Fibroblast of pulmonary artery (primary cell): ENCODE measurements at places on chromosomes 11 and 22.

GRCh38 chr11:26473216-26474194 is 98.6 kb downstream of the MUC15 start:
- no peak for DNase-seq

GRCh38 chr11:132358573-132358953 is 988.1 kb downstream of the NTM start:
- DNase-seq: no peak

GRCh38 chr11:44418456-44418830 is 108.5 kb upstream of the ALX4 start:
- no peak for DNase-seq

DNA sequence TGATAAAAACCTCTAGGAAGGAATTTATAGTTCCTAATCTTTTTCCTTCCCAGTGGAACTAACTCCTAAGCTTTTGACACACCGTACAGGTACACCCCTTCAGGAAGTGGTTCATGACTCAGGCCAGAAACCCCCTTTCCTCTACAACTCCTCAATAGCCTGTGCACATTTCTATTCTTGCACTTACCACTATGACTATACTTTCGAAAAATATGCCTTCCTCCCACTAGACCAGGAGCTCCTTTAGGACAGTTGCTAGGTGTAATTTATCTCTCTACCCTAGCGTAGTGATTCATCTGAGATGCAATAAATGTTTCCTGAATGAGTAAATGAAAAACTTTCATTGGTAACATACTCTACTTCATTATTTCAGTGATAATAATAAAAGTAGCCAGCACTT is 14.5 kb downstream of the MAP6 start:
- peak; percentile 27 for DNase-seq

GRCh38 chr11:33941637-33942160 is 49.8 kb upstream of the LMO2 start:
- peak; percentile 56 for DNase-seq

- no peak for DNase-seq
These were observed 2.0 kb upstream of the CCDC73 start for GRCh38 chr11:32796425-32796824.

GRCh38 chr11:127462065-127462344 is 461.4 kb upstream of the KIRREL3 start:
- no peak for DNase-seq

- peak; percentile 99 for DNase-seq
These were observed 6.7 kb downstream of the IL18 start for GRCh38 chr11:112156956-112157766.

- peak; percentile 38 for DNase-seq
These were observed 55.1 kb downstream of the RBMXL2 start for GRCh38 chr11:7143908-7144307.

GRCh38 chr22:20728523-20729190 is 45.3 kb upstream of the SERPIND1 start:
- DNase-seq: no peak

DNA sequence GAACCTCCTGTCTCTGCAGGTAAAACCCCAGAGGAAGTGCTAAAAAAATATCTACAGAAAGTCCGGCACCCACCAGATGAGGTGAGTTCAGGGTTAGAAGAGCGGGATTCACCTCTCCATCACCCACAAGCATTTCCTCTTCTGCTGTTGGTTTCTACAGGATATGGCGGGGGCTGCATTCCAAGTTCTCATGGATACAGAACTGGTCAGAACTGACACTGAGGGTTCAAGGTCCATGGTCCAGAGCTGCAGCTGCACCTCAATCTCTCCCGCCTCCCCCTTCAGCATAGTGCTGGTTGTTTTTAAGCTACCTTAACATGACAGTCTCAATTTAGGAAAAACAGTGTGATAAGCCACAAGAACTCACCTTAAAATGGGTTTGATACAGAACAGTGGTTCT is 19.2 kb downstream of the DTX4 start:
- no peak for DNase-seq

GRCh38 chr11:32586576-32587190 is 3.1 kb downstream of the EIF3M start:
- peak; percentile 55 for DNase-seq

DNA sequence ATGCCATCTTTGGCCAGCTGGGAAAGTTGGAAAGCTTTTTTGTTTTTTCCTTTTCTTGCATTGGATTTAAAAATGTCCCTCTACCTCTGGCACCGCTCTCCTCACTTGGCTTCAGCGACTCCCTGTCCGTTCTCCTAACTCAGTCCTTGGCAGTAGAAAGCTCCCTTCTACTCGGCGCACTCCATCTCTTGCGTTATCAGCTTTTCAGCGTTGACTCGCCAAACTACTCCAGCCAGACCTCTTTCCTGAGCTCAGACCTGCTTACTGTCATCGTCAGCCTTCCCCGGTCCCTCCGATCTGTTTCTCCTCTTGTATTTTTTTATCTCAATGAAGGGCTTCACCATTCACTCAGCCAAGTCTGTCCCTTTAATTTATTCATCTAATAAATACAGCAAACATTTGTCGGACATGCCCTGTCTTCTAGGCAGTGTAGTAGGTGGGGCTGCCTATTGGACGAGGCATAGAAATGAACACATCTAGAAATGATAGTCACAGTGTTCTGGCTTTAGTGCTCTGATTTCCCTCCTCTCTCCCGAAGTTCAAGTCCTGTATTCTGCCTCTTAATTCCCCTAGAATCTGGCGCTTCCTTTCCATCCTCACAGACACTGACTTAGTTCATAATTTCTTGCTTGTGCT is 839 bp downstream of the CEP164 start:
- peak; percentile 51 for DNase-seq

GRCh38 chr22:20998411-20999336 is 3.2 kb downstream of the THAP7 start:
- no peak for DNase-seq

GRCh38 chr11:19862091-19862490 is 149.5 kb downstream of the NAV2 start:
- DNase-seq: no peak

DNA sequence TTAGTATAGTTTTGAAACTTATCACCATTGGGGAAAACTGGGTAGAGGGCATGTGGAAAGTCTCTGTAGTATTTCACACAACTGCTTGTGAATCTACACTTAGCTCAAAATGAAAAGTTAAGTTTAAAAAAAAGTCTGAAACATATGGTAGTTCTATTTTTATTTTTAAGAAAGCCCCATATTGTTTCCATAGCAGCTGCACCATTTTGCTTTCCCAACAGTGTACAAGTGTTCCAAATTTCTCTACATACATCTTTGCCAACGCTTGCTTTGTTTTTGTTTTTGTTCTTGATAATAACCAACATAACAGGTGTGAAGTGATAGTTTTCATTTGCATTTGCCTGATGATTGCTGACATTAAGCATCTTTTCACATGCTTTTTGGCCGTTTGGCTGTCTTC is 445.2 kb downstream of the FAM181B start:
- no peak for DNase-seq
